Posterior vena cava (tissue), 2 donors: ENCODE measurements at places on chromosomes 11 and 22.

- no peak for DNase-seq
These were observed 561.9 kb upstream of the ANO5 start for GRCh38 chr11:21630934-21631478.

- peak; percentile 86 for DNase-seq
These were observed 13.5 kb downstream of the CD59 start for GRCh38 chr11:33722590-33723234.

DNA sequence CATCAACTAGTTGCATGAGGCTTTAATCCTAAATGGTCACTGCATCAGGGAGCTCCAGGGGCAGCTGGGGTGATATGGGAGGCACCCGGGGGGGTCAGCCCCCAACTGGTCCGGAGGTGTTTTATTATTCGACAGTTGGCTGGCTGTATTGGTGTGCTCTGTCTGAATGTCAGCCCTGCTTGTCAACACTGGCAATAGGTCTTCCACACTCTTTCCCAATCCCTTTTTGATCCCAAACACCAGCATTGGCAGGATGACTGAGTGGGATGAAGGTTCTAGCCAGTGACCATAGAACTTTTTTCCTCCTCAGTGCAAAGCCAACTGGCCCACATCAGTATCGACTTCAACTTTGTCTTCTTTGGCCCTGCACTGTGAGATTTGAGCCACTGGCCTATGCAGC lies 8.9 kb upstream of the LDLRAD3 start:
- DNase-seq, result no peak

DNA sequence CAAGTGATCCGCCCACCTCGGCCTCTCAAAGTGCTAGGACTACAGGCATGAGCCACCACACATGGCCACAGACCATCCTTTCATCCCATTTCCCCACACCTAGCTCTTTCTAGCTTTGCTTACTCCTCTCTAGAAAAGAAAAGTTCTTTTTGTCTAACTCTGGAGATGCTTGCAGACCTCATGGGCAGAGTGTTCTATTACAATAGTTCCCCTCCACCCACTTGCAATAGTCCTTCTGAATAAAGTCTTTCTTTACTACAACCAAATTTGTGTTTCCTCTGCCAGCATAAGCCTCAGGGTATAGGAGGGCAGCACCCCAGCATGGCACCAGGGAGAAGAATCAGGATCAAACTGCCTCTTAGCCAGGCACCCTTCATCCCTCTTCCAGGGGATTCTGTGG lies 18.8 kb upstream of the RTL6 start:
- DNase-seq, result no peak

GRCh38 chr11:57903441-57904123 lies 120.1 kb upstream of the OR9Q1 start:
- DNase-seq, result no peak

GRCh38 chr22:35781898-35782297 lies 64.2 kb downstream of the APOL5 start:
- DNase-seq, result no peak

DNA sequence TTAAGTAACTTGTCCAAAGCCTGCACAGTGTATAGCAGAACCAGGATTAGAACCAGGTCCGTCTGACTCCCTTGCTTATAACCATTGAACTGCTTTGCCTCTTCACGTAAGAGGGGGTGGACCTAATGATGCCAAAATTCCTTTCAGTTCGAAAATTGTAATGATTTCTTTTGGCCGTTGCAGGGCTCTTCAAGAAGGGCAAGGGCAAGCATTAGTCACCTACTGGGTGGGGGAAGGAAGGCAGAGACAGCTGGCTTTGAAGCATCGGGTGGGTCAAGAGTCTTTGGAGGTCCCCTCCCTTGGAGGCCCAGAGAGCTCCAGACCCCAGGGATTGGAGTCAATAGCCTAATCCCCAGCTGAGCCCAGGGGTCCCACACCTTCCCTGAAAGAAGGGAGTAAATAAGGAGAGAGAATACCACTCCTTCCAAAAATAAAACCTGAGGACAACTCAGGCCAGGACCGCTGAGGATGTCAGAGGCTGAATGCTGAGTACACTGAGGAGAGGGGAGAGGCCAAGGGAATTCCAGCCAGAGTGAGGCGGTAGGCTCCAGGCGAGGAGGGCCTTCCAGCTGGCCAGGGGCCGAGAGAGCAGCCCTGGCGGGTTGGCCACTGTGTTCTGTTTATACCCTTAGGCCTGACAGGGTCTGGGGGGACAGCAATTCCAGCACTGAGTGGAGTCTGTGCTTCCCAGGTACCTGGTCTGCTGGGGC lies 14.1 kb downstream of the CREB3L1 start:
- no peak for DNase-seq

- no peak for DNase-seq
These were observed 22.8 kb upstream of the RASSF10 start for GRCh38 chr11:12986194-12986898.

DNA sequence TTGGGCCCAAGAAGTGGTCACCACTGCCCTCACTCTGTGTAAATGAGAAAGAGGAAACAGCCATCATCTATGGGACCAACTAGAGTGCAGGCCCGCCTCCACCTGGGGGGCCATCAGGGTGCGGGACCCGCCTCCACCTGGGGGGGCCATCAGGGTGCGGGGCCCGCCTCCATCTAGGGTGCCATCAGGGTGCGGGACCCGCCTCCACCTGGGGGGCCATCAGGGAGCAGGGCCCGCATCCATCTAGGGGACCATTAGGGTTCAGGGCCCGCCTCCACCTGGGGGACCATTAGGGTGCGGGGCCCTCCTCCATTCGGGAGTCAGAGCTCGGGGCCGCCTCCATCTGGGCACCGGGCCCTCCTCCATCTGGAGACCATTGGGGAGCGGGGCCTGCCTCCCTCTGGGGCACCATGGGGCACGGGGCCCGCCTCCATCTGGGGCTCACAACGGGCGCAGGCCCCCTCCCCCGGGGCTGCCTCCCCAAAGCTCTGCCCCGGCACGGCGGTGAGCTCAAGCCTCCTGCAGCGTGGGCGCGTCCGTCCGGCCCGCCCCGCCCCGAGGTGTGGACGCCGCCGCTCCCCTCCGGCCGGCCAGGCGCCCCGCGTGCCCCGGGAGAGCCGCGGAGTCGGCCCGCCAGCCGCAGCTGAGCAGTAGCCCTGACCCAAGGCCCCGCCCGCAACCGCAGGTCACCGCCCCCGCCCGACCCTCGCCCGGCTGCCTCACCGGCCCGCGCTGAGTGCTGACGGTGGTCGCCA lies 512 bp downstream of the TOLLIP start:
- peak; percentile 83 for DNase-seq

DNA sequence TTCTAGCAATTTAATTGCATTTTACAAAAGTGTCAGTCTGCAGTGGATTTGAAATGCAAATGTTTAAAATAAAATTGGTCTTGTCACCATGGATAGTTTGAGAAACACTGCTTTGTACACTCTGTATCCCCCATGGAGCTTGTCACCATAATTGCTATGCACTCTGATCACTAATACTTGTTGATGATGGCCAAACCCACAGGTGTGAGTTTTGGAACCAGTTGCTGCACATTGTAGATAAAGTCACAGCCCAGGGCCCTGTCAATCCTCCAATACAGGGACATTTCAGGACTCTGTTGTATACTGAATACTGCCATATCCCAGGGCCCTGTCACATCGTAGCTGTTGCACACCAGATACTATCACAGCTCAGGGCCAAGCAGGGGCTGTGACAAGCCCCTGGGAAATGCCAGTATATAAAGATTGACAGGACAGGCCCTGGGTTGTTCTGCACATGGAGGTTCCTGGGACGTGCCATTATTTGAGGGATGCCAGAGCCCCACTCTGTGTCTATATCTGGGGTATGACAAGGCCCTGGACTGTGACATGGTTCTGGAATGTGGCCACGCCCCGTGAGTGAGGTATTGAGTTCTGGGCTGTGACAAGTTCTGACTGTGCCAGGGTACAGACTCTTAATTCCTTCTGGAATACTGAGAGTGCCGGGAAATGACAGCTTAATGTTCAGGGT lies 27.9 kb upstream of the SMPD1 start:
- peak; percentile 85 for DNase-seq

GRCh38 chr22:39266398-39267030 lies 21.7 kb upstream of the PDGFB start:
- DNase-seq, result no peak

GRCh38 chr22:43128928-43129424 lies 14.2 kb downstream of the MCAT start:
- no peak for DNase-seq

- DNase-seq, result peak; percentile 50
These were observed 144.8 kb downstream of the CRYBB2 start for GRCh38 chr22:25364281-25364680.

GRCh38 chr11:115321605-115322289 lies 182.5 kb downstream of the CADM1 start:
- no peak for DNase-seq

DNA sequence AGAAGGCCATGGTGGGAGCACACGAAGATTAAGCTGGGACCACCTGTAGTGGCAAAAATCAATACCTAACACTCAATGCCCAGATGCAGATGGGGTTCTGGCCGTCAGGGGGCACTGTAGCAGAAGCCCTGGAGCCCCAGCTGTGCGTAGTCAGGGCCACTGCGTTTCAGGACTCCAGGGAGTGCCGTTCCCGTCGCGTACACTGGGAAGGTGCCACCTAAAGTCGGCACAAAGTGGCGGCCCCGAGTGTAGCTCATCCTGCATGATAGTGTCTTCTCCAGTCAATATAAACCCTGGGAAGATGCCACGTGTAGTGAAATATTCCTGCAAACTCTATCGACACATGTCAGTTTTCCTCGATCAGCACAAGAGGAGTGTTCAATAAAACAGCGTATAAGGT lies 123.8 kb upstream of the NTM start:
- no peak for DNase-seq

DNA sequence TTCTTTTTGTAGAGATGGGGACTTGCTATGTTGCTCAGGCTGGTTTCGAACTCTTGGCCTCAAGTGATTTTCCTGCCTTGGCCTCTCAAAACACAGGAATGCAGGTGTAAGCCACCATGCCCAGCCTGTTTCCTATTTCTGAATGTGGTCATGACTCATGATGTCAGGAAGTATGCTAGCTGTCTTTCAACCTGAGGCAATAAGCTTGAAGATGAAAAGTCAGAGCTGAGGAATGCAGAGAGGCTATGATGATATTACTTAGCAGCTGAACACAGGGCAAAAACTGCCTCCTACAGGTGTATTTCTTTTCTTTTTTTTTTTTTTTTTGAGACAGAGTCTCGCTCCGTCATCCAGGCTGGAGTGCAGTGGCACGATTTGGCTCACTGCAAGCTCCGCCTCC lies 9.0 kb upstream of the NUCB2 start:
- no peak for DNase-seq

DNA sequence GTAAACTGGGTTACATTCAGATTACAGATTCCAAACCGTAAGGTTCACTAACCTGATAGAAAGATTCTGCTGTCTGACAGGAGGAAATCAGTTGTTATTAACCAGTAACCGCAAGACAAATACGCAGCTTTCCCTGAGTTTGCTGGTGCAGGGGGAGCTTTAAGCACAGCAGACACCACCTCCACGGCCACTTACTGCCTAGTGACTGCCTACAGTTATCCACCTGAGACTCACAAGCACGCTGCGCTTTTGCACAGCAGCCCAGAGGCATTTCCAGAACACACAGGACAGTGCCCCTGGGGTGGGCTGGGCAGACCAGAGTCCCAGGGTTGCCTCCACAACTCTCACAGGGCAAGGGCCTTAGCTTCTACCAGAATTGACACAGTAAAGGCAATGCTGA lies 90.9 kb downstream of the CTTN start:
- DNase-seq, result no peak

GRCh38 chr11:120212259-120212878 lies 1.5 kb downstream of the OAF start:
- DNase-seq, result no peak

GRCh38 chr11:215581-216037 lies 8.1 kb downstream of the RIC8A start:
- DNase-seq, result peak; percentile 35

DNA sequence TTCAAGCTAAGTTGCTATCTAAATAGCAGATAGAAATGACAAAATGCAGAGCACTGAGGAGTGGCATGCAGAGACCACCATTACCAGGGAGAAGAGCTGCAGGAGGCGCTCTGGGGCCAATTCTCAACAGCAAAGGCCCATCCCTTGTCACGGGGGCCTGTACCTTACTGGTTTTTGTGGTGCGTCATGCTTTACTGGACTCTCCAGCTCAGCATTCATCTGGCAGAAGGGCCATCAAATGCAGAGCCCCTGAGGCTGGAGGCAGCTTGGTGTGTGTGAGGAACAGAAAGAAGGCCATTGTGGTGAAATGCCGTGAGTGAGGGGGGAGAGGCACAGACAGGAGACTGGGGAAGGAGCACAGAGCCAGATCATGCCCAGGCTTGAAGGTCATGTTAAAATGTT lies 56.5 kb upstream of the NAV2 start:
- DNase-seq, result no peak

GRCh38 chr11:1863352-1864216 lies 10.7 kb downstream of the LSP1 start:
- DNase-seq, result peak; percentile 96

- DNase-seq, result no peak
These were observed 125.9 kb downstream of the CCDC81 start for GRCh38 chr11:86500500-86501140.

DNA sequence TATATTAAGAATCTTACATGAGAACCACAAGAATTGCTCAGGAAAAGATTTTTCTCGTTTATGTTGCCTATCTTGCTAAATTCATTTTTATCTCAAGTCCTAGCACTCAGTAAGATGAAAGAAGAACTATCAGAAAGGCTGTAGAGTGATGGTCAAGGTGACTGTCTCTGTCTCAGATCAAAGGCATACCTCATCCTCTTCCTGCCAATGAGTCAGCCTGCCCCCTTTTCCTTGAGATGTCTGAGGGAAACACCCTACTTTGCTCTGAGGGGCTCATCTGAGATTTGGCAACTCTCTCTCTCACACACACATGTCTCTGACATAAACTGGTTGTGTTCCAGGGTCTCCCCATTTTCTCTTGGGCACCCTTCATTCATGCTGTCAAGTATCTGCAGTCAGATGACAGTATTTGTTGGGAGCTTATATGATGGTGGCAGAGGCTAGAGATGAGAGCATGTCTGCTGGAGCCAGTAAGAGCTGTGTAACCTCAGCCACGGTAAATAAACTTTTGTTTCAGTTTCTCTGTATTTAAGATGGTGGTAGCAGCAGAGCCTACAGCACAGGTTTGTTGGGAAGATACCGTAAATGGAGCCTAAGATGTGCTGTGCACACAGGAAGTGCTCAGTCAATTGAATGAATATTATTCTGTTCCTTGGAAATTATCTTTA lies 1.6 kb downstream of the MMP27 start:
- DNase-seq, result no peak

- no peak for DNase-seq
These were observed 33.6 kb downstream of the MACROD1 start for GRCh38 chr11:64132191-64132771.

- DNase-seq, result no peak
These were observed 4.0 kb downstream of the SAA1 start for GRCh38 chr11:18270102-18270501.

- no peak for DNase-seq
These were observed 66.9 kb downstream of the AMOTL1 start for GRCh38 chr11:94834911-94835593.

- no peak for DNase-seq
These were observed 1074.5 kb downstream of the TBC1D22A start for GRCh38 chr22:47836957-47837356.

GRCh38 chr11:45671246-45672171 lies 6.1 kb upstream of the CHST1 start:
- DNase-seq, result peak; percentile 56

GRCh38 chr22:43015677-43016042 lies 711 bp upstream of the PACSIN2 start:
- DNase-seq, result no peak
